ENCODE measurements at places on chromosomes 3 and 15. TPM values are rescaled to one million over a fixed set of nuclear protein-coding genes. Genes with fewer than 3 reads are reported as not detected.

The COLQ gene
- 1.3 TPM for total RNA-seq

The NRG4 gene
- total RNA-seq = not detected

The GPD1L gene
- total RNA-seq = 5.7 TPM

The SPSB4 gene
- total RNA-seq = not detected

The MAGEF1 gene
- total RNA-seq = 14.9 TPM

The TGM5 gene
- not detected for total RNA-seq

The CHRD gene
- total RNA-seq = 0.18 TPM

The TNNC1 gene
- not detected for total RNA-seq

The GPR62 gene
- total RNA-seq = not detected

The FBXW12 gene
- not detected for total RNA-seq

The APOD gene
- total RNA-seq = 45.9 TPM

The MYL3 gene
- 1.4 TPM for total RNA-seq

The SPINK8 gene
- not detected for total RNA-seq

The CPEB1 gene
- total RNA-seq = 0.72 TPM

The SEC61A1 gene
- 381 TPM for total RNA-seq

Data from cardiac atrium fibroblast (primary cell).